Adipocyte (in vitro differentiated cells): ENCODE measurements at places on chromosomes 4 and X.

- peak; percentile 41 for DNase-seq
These were observed 325.0 kb downstream of the ARHGAP10 start for GRCh38 chr4:148056879-148057278.

DNA sequence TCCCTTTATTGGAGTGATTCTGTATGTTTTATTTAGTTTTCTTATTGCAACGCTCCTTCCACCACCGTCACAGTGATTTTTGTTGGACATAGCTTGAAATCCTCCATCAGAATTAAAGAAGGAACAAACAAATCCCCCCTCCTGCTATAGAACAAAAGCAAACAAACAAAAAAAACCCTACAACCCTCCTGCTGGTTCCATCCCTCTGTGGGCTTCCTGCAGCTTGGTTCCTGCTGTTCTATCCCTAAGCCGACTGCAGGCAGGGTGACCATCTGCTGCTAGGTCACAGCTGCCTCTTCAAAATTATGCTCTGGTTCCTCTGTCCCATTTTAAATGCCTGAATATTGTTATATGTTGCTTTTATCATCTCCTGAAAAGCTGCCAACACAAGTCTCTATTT, 116.8 kb upstream of the AGA start:
- DNase-seq, result no peak

DNA sequence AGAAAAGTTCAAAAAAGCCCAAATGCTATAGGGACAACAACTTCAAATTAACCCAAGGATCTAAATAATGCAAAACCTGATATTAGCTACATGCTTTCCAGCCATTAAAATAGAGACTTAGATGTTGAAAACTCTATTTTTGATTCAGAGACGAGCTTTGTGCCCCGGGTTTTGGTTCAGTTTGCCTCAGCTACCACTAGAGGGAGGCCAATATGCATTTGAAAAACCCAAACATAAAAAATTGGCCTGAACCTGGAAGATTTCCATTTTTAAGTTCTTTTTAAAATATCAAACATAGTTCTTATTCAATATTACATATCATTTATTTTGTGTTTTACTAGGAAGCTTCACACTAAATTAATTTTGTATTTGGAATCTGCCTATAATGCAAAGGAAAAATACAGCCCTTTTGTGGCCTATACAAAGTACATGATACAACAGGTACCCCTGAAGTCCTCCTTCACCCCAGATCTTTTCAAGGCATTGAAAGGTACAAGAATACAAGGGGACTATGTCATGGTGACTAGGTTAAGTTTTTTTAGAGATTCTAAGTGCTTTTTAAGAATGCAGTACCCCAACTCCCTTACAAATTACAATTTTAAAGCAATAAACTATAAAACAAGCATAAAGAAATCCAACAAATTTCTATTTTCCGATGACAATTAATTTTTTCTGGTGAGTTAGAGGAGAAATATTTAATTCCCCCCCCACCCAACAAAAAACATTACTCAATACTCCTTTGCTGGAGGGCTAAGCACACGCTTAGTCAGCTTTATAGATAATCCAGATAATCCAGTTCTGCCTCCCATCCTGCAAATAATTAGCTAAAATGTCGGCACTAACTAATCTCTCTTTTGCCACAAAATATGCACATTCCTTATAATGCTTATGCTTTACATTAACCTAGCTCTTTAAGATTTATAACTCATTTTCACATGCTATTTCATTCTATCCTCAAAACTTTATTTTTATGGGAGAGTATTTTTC, 97.7 kb upstream of the PTPN13 start:
- DNase-seq, result peak; percentile 87

DNA sequence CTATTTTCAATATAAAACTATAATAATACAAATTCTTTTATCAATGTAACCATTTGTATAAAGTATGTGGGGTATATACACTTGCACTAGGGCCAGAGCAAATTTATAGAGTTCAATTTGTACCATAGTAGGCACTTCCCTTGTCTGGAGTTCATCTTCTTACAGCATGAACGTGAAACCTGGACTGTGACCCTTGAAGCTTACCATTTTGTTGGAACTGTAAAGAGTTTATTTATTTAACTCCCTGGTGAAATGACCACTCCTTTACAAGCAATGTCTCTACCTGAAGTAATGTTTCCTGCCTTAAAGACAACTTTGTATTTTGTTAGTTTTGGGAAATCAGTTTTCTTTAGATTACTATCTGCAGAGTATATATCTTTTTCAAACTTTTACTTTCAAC, 188.2 kb downstream of the ARAP2 start:
- no peak for DNase-seq

DNA sequence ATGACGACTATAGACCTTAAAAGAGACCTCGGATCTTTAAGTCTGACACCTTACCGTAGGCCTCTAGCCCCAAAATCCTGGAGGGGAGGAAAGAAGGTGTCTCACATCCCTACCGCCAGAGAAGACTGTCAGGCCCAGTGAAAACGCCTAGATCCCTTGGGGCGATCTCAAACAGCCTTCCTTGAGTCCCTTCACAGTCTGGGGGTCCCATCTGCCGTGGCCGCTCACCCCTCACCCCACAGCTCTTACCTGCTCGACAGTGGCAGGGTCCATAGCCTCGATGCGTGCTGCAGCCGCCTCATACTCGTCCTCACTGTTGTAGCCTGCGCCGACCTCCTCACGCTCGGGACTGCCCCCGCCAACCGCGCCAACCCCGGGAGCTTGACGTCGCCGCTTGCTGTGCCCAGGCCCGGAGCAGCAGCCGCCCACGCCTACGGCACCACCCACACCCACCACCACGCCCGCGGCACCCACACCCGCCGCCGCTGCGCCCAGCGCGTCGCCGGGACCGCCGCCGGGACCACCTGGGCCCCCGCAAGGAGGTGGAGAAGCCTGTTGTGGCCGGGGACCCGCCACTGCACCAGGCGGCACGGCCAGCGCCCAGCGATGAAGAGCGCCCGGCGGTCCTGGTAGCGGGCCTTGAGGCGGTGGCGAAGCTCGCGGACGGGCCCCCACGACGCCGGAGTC, 536 bp downstream of the OTUD5 start:
- peak; percentile 52 for DNase-seq

DNA sequence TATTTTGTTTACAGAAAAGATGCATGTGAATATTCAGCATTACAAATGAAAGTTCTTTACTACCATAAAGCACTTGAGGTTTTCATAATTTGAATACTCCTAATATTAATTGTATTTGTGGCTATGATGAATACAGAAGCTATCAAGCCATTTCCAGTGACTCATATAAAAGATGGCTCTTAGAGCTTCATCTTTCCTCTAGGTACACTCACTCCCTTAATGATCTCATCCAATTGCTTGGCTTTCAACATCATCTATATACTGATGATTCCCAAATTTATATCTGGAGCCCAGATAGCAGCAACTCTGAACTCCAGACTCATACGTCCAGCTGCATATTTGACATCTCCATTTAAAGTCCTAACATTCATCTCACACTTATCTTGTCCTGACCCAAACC, 183.4 kb upstream of the FAM241A start:
- no peak for DNase-seq

GRCh38 chrX:53729751-53730150, 43.2 kb upstream of the HUWE1 start:
- DNase-seq, result peak; percentile 12

- DNase-seq, result peak; percentile 64
These were observed 7.0 kb upstream of the STPG2 start for GRCh38 chr4:98150092-98150761.

DNA sequence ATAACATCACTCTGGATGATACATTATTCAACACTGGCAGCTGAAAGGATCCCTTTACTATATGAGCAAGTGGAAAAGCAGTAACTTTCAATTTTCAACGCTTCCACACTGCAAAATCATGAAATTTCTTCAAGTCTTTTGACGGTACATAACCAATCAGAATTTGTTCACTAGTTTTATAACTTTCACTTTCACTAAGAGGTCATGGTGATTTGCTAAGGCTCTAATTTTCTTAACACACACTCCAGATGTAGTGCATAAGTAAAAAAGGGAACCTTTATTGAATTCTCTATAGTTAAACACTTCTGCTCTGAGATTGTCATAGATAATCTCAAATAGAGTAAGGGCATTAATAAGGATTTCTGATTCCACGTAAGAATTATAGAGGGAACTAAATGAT, 4.1 kb downstream of the ARMCX2 start:
- DNase-seq, result no peak

- DNase-seq, result no peak
These were observed 12.4 kb upstream of the CXXC4 start for GRCh38 chr4:104507112-104507511.

DNA sequence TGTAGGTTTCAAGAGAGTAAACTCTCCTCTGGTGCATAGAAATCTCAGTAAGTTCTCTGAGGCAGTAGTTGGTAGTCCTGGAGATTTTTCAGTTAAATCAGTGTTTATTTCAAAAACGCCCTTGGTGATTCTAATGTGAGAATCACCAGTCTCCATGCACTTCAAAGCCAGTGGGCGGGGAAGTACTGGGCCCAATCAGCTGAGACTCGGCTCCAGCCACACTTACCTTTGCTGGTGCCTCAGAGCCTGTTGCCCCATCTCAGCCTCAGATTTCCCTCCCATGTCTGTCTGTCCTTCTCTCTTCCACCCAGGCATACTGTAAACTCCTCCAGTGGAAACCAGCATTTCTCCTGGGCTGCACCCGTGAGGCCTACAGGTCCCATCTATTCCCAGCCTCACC, 7.4 kb upstream of the MGST2 start:
- no peak for DNase-seq

DNA sequence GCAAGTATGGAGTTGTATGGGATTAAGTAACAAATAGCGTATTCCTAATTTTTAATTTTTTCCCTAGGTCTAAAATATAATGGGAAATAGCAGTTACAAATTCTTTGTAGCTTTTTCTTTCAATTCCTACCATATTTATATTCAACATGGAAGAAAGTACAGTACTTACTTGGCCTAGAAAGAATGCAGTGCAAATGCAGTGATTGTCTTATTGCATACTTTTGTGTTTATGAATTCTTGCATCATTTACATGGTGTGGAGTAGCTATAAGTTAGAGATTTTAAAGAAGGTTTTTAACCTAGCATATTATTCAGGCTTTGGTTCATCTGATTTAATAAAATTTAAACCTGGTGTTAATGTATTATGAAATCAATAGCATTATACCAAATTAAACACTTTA, 263.3 kb downstream of the BMPR1B start:
- DNase-seq, result no peak

DNA sequence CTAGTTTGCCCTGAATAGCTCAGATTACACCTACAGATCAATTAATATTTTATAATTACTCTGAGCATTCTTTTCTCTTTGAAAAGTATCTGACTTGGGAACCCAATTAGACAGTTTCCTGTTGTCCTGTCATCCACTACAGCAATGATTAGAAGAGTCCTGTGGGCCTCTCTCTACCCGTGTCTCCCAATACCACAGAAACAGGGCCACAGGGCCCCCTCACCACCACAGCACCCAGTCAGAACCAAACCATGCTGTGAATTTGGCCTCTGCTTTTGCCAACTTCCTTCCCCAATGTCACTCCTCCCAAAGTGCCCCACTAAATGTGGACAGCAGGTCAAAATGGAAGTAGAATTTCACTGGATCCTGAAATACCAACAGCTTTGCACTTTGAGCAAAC, 10.3 kb downstream of the USP46 start:
- DNase-seq, result no peak

- DNase-seq, result peak; percentile 68
These were observed 41.9 kb downstream of the POLR2B start for GRCh38 chr4:57020467-57021101.

GRCh38 chr4:7168106-7168505, 24.2 kb upstream of the SORCS2 start:
- DNase-seq, result no peak

- no peak for DNase-seq
These were observed 717.8 kb upstream of the PCDH7 start for GRCh38 chr4:30002341-30002740.

- DNase-seq, result no peak
These were observed 32.3 kb upstream of the BBS12 start for GRCh38 chr4:122700178-122700725.

DNA sequence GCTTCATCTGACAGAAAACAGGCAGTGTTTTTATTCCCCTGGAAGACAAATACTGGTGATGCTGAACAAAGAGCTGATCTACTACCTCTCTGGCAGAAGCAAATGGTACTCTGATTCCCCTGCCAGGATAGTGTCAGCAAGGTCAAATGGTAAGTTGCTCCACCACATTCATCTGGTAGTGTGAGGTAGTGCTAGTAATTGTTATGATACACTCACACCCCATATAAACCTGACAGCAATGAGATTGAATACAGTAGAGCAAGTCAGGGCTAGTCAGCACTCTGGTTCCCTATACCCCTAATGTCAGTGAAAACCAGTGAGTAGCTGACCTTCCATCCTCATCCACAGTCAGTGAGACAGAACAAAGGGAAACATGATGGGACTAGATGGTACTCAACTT, 3.4 kb upstream of the SPIN4 start:
- DNase-seq, result no peak

- peak; percentile 64 for DNase-seq
These were observed 30.1 kb downstream of the TEX13A start for GRCh38 chrX:105190252-105190853.

- DNase-seq, result no peak
These were observed 24.2 kb downstream of the HAUS3 start for GRCh38 chr4:2217726-2218125.

DNA sequence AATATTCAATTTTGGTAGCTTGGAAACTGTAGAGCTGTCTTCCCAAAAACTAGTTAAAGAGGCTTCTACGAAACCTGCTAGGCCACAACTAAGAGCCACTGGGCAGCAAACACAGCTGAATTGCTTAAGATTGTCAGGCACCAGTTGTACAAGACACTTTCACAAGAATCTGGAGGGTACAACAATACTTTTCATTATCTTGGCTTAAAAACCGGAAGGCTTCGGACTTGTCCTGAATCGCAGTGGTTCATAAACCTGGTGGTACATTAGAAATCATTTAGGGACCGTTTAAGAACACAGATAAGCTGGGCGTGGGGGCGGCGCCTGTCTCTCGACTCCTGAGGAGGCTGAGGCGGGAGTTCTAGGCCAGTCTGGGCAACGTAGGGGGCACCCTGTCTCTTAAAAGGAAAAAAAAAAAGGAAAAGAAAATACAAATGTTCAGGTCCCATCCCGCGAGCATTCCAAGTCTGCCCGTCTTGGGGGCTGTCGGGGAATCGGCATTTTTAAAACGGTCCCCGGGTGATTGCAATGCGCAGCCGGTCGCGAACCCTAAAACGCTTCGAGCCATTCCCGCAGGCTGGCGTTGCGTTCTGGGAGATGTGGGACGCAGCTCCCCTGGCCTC, 763 bp downstream of the PYURF start:
- peak; percentile 70 for DNase-seq

- DNase-seq, result no peak
These were observed 14.6 kb downstream of the HERC3 start for GRCh38 chr4:88606832-88607231.
